Fibroblast of villous mesenchyme (primary cell): ENCODE measurements at places on chromosomes 5 and 9. TPM values are rescaled to one million over a fixed set of nuclear protein-coding genes. Genes with fewer than 3 reads are reported as not detected.

- peak; percentile 77 for DNase-seq
Observed at GRCh38 chr5:137072361-137073115, 426.6 kb downstream of the SPOCK1 start.

DNA sequence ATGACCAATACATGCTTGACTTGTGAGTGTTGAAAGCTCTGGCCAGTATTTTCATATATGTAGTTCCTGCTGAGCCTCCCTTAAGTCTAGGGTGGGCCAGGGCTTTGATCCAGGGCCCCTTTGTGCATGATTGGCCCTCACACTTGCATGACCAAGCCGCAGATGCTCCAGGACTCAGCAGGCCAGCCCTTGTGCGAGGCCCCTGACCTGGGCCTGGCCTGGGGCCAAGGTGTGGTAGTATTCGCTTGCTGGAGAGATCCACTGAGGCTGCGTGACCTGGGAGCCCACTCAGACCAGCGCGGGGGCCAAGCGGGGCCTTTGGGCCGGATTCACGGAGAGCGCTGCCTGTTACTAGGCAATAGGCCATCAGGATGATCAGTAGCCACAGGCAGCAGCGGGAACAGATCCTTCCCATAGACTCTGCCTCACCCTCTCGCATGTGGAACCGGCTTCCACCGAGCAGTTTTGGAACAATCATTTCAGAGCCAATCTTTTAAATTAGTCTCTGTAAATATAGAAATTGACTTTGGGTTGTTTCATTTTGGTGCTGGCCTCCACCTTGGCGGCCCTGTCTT is 79.0 kb upstream of the PTCH1 start:
- no peak for DNase-seq

DNA sequence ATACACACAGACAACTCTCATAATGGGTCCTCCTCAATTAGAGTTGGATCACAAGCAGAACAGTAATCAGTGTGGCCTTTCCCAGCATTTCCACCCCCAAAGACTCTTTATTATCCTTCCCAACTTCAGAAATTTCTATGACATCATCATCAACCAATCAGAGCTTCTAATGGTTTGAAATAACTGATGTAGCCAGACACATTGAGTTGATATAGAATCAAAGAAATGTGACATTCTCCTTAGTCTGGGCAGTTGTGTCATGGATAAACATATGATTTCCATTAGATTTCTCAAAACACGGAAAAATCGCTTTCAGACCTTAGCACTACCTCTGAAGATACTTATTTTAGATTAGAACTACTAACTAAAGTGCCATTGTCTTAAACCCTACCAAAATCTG is 75.7 kb upstream of the NFIB start:
- DNase-seq, result no peak

DNA sequence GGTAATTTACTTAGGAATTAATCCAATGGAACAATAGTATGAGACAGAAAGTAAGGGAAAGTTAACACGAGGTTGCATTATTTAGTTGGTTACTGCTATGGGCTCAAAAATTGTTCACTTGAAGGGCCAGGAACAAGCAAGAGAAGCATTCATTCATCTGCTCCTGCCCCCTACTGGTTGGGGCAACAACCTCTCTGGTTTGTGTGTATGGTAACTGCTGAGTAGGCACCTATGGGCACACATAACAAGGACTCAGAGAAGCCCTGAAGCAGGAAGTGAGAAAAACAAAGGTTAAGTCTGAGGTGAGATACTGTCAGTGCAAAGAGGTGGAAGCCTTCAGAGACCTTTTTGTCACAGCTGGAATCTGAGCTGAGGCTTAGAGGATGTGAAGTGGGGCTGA is 34.4 kb upstream of the RANBP6 start:
- DNase-seq, result peak; percentile 13

GRCh38 chr5:141821430-141821925 is 56.7 kb downstream of the PCDH1 start:
- peak; percentile 87 for DNase-seq

DNA sequence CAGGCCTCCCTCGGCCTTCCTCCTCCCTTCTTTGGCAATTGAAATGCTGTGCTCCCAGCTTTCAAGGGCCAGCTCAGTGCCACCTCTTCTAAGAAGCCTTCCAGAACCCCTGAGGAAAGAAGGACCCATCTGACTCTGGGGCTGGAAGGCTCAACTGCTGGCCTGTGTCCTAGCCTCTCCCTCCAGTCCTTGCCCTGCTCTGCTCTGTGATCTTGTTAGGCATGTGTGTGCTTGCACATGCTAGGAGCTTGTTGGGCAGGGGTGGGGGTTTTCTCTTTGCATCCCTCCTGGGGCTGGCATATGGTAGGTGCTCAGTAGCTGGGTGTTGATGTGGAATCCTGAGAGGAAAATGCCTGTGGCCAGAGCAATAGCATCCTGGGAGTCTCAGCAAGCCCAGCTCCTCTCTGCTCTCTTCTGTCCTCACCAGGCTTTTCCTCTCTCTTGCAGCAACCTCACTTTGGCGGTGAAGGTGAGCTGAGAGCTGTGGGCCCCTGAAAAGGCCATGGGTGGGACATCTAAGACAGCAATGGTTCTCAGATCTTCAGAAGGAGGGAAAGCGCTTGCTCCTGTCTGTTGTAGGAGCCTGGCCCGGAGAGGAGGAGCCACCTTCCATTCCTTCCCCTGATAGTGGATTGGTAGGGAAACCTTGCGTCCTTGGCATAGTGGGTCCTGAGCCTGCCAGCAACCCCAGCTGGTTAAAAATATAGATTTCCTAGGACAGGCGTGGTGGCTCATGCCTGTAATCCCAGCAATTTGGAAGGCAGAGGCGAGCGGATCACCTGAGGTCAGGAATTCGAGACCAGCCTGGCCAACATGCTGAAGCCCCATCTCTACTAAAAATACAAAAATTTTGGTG is 9.9 kb downstream of the DOLK start:
- no peak for DNase-seq

Gene SPATA31A3
- not detected in 2 replicates for total RNA-seq

Gene DAB2IP
- 36.4 and 47.9 TPM in 2 replicates for total RNA-seq

Gene PIP5K1B
- under 0.01 TPM in 2 replicates for total RNA-seq

Gene PAEP
- not detected in 2 replicates for total RNA-seq
